ENCODE measurements at places on chromosomes 11 and 22.

DNA sequence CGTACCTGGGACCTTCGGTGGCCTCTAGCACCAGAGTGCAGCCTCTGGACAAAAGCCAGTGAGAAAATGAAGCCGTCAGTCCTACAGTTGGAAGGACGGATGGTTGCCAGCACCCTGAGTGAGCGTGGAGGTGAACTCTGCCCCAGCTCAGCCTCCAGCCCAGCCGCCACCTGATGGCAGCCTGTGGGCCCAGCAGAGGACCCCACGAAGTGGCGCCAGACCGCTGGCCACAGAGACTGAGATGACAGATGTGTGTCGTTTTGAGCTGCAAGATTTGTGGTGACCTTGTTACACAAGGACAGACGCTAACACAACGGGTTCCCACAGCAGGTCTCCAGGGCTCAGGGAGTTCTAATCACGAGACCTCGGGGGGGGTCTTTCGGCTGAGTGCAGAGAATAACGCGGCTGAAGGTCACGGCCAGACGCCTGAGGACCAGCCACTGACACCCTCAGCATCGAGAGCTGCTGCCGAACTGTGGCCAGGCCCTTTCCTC lies 75.0 kb downstream of the BRD1 start:
- no peak for DNase-seq

DNA sequence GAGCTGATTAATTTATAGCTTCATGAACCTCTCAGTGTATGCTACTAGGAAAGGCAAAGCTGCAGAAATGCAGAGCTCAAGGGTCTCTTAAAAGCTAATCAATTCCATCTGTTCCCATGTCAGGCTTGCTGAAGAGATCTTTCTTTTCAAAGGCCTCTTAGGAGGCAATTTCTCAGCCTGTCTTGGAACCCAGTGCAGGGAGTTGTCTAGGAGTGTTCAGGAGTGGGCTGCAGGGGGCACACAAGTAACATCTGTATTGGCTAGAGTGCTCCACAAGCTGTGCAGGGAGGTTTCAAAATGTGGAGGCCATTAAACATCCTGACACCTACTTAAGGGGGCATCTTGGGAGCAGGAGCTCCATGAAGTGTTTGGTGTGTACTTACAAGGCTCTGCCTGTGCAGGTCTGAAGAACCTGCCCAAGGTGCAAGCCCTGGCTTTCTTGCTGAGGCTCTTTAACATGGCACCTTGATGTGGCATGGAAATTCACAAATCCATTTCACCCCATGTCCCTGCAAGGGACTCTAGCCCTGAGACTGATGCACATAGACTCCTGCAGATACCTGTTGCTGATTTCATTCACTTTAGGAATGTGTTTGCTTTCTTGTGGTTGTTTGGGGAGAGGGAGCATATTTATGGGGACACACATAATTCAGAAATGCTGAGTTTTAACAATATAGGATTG lies 134.7 kb downstream of the ME3 start:
- no peak for DNase-seq

DNA sequence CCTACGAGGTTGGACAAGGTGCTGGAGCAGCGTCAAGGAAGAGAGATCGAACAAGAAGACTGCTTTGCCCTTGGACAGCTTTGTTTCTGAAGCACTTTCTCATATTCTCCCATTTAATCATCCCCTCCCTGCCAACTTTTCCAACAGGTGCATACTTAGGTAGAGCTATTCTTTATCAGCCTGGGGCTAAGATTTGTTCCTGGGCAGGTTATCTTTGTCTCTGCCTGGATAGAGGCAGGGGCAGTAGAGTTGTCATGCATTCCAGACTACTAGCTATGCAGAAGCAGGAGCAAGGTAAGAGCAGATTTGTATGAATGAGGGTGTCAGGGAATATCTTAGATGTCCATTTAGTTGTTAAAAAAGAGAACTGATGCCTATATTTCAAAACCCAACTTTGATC lies 82.3 kb downstream of the PTPRJ start:
- DNase-seq: no peak

DNA sequence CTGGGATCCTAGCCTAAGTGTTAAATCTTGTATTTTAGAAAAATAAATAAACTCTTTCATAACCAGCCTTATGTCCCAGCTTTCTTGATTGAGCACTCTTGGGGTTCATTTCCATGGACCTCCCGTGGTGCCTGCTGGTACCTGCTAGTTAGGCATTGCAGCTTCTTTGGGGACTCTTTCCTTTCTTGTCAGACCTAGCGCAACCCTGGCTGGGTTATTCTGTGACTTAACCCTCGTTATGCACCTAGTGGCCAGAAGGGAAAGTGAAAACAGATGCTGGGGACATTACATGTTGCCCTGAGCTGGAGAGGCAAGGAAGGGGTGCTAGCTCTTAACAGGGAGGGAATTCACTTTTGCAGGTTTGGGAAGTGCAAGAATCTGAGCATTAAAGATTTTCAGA lies 46.8 kb downstream of the APIP start:
- no peak for DNase-seq

- DNase-seq: no peak
These were observed 165.2 kb upstream of the E2F8 start for GRCh38 chr11:19405966-19406365.

DNA sequence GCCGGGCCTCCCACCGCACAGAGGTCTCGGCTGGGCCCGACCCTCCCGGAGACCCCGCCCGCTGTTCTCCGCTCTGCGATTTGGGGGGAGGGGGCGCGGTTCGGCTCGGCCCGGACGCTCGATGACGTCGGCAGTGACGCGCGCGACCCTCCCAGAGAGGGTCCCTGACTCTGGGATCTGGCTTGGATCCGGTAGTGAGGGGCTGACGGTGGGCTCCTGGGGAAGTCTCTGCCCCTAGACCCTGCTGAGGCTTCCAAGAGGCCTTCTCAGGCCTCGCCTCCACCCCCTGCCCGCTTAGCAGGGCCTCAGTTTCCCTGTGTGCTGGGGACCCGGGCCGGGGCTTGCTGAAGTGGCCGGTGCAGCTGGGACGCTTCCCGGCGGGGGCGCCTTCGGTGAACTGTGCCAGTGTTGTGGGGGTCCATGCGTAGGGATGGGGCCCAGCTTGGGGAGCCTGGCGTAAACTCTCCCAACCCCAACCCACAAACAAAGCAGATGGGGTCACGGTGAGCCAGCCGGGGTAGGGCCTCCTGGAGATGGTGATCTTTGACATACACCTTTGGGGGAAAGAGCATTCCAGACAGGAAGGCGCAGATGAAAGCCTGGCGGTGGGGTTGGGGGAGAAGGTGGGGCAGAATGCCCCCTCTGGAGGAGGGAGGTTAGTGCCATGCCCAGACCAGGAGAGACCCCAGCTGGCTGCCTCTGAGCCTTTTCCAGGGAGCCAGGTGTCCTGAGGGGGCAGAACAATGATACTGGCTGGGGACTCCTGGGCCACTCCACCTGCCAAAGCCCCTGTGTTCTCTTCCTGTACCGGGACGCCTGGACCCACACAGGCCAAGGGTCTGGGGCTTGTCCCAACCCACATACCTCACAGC lies 1.0 kb downstream of the B4GALNT4 start:
- DNase-seq: peak; percentile 91

GRCh38 chr11:56013805-56014204 lies 13.6 kb upstream of the OR5AS1 start:
- no peak for DNase-seq

GRCh38 chr11:116930177-116930576 lies 92.8 kb upstream of the APOA1 start:
- DNase-seq: no peak

GRCh38 chr22:19723232-19723982 lies at the start of gene GP1BB:
GP1BB (plus strand) TSS chr22:19723539; CDS start chr22:19723570, 31 bp downstream.
- no peak for DNase-seq
